ENCODE measurements at places on chromosomes 11 and 22. TPM values are rescaled to one million over a fixed set of nuclear protein-coding genes. Genes with fewer than 3 reads are reported as not detected.

Gene CCDC73
- not detected for total RNA-seq

DNA sequence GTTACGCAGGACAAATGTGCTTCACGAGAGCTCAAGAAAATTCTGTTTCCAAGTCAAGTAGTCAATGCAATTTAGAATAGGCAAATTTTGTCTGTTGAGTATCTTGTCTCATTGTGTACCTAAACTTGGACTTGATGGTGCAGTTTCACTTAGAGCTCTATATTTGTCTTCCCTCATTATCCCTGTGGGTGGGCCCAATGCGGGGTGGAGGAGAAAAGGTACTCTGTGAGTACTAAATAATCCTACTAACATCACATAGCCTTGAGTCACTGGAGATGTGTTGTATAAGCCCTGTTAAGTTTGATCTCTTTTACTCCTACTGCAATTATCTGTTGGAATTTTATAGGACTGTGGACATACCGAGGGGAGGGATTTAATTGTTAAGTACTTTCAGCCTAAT is 331.2 kb downstream of the METTL15 start:
- no peak for DNase-seq

GRCh38 chr11:66003291-66003690 is 988 bp downstream of the BANF1 start:
- DNase-seq = no peak

Gene MMP13
- not detected for total RNA-seq

DNA sequence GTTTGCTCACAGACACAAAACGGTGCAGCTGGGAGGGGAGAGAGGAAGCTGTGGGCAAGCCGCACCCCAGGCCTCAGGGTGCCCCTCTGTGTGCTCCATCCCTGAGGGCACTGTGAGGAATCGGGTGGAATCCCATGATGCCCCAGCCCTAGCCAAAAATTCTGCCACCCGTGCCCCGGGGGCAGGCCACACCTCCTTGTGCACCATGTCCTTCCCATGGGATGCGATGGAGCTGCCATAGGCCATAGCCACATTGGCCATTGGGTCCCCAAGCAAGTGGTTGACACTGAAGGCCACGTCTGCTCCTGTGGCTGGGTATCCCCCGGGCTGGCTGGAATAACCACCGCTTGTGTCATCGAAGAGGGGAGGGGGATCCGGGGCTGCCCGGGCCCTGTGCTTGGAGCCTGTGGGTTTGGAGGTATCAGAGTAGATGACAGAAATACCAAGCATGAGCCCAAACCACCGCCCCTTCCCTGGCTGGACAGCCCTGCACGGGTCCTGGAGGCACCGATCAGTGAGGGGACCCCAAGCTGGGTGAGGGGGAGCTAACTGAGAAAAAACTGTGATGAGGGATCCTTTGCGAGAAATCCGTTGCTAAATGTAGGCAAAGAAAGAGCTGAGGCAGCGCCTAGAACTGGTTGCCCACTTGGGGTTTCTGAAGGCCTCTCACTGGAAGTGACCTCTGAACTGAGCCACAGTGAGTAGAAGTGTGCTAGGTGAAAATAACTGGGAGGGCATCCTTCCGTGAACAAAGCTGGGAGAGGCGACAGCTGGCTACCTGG is 863 bp downstream of the YIF1A start:
- no peak for DNase-seq

Gene USH1C
- not detected for total RNA-seq

Gene TESMIN
- 0.56 TPM for total RNA-seq

Gene LAYN
- 92.5 TPM for total RNA-seq

- DNase-seq = no peak
Observed at GRCh38 chr22:28771195-28771791, 1.2 kb upstream of the CCDC117 start.

- DNase-seq = no peak
Observed at GRCh38 chr22:35619336-35620094, 2.4 kb upstream of the MB start.
